CD4-positive, alpha-beta memory T cell (primary cell): ENCODE measurements at places on chromosomes 12 and 14. TPM values are rescaled to one million over a fixed set of nuclear protein-coding genes. Genes with fewer than 3 reads are reported as not detected.

SLC25A21 gene
- not detected for total RNA-seq

KIF5A gene
- 0.96 TPM for total RNA-seq

SETD1B gene
- 69.3 TPM for total RNA-seq

KRT4 gene
- total RNA-seq = not detected

RNFT2 gene
- total RNA-seq = 5.9 TPM

AICDA gene
- total RNA-seq = not detected
